CD4-positive, alpha-beta T cell (primary cell): ENCODE measurements at places on chromosomes 13 and 19.

DNA sequence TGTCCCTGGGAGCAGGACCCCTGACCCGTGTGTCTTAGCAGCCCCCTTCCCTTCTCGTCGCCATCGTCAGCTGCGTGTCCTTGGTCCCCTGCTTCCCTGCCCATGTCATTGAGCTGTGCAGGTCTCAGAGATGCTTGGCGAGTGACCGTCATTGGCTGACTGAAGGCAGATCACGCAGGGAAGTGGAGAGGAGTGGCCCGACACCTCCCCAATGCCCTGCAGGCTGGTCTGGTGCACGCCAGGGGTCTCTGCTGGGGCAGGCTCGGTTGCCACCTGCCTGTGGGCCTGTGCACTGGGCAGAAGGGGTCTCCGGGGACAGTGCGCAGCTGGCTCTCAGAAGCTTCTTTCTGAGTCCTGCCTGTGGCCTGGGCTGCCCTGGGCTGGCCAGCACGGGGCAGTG, 6.2 kb downstream of the GNA11 start:
- no peak for DNase-seq

GRCh38 chr13:92804346-92804745, 422.3 kb upstream of the GPC6 start:
- DNase-seq: no peak

DNA sequence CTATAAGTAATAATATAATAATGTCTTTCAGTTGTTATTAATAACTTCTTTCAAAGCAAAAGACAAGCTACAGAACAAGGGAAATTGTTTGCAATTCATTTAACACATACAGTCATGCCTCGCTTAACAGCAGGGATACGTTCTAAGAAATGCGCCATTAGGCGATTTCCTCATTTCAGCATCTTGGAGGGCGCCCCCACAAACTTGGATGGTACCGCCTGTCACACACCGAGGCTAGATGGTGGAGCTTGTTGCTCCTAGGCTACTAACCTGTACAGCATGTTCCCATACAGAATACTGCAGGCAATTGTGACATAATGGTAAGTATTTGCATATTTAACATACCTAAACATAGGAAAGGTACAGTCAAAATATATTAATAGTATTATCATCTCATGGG, 8.2 kb upstream of the ANKRD10 start:
- no peak for DNase-seq

DNA sequence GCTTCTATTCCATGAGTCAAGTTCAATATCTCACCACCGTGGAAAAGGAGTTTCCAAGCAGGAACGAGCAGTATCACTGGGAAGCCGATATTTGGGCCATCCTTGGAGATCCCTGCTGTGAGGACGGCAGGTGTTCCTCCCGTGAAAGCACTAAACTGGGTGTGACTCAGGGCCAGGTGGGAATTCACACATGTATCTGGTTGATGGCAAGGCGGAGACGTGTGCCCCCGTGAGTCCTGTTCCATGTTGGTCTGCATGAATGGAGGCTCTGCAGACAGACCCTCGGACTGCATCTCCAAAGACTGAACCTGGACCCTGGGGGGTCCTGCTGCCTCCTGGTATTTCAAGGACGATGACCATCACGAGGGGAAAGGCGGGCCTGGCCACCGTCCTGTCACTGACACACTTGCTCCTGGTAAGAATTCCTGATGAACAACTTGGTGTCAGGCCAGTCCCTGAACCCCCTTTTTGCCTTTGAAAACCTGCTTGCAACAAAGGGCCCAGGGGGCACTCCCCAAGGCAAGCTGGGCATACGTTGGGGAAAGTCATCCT, 22.8 kb upstream of the GAS6 start:
- DNase-seq: no peak

DNA sequence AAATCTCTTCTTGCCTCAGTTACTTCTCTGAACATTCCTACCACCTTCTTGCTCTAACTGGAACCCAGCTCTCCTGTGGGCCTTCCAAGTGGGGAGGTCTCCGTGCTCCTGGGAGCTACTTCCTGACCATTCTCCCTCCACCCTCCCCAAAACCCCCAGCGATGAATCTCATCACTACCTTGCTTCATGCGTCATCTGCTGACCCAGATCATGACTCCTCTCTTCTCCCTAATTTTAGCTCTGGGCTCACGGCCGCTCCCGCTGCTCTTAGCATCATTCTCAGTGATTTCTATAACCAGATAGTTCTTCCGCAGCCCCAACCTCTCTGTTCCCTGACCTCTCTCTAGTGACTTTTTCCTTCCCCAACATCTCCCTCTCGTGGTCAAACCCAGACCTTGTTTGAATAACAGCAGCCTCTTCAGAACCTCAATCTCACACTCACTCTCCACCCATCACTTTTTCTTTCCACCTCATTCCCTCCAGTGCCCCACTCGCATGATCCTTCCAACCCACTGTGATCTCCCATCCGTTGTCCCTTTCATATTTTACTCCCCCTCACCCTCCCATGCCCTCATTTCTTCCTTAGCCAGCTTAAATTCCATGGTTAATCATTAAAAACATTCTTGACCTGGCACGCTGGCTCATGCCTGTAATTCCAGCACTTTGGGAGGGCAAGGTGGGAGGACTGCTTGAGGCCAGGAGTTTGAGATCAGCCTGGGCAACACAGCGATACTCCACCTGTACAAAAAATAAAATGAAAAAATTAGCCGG, 21.8 kb downstream of the MRPS12 start:
- DNase-seq: no peak

DNA sequence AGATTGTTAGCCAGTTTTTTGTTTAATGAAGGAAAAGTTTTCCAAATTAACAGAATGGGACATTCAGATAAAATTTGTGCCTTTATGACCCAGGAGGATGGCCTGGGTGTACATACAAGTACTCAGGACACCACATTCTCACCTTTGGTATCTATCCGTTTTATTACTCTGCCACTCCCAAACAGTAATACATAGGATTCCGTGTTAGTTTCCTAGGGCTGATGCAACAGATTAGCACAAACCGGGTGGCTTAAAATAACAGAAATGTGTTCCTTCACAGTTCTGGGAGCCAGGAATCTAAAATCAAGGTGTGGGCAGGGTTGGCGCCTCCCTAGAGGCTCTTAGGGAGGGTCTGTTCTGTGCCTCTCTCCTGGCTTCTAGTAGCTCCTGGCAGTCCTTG, 129.9 kb downstream of the GGACT start:
- no peak for DNase-seq

GRCh38 chr13:81275666-81276258, 934.8 kb upstream of the SPRY2 start:
- no peak for DNase-seq
